ENCODE measurements at places on chromosomes 2 and 18.
A peak's percentile ranks its signal among the peaks of the same experiment; 100 is the strongest.

DNA sequence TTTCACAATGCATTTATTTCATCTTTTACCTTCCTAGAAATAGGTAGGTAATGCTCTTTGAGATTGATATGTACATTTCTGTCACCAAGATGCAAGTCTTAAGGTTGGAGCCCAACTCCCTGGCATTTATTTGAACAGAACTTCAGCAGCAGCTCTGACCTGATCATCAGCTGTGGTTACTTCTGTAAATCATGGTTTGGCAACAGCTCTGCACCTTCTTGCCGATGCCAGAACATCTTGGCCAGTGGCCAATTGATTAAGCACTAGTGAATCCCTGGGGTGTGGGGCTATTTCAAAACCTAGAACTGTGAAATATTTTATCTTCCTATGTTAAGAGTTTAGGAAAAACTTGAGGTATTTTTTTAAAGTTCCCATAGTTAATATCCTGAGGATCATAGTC, 124.8 kb upstream of the NYAP2 start:
- DNase-seq = no peak

DNA sequence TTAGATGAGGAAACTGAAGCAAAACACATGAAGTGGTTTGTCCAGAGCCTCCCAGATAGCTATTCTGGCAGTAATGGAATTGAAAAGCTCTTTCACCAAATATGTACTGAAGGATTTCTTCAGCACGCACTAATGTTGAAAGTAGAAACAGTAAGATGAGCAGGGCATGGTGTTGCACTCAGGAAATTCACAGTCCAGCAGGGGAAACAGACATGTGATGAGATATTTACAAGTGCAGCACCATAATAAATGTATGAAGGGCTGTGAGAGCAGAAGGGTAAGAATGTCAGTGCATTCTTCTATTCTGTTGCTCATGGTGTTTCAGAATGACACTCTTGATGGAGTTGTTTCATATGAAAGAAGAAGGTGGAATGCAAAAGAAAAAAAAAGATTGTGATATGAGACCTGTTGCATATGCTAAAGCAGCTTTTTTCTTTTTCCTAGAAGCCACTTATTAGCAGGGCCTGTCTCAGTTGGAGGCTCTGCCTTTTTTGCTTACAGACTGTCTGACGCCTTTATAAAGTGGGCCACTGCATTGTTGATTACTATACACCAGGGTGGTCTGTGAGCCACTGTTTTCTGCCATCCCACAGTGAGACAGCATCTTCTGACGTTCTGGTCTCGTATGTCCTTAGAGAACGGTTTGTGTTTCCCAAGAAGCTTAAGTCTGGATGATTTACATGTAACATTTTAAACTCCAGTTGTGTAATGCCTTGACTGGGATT, 516.9 kb downstream of the ARHGAP15 start:
- DNase-seq = no peak

DNA sequence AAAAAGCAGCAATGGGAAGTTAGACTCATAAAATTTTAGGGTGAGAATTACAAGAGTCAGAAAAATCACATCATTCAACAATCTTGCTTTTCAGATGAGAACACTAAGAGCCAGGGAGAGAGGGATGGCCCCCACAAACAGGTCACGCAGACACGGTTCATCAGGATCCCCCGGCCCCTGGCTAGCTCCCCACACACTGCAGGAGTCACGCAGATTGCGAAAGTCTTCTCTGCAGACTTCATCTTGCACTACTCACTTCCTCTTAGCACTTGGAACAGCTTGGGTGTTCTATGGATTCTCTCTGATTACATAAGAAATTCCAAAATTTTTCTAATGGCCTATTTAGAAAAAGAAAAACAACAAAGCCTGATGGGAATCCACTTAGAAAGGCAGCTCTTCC, 21.6 kb upstream of the SULT1C2 start:
- DNase-seq = no peak

DNA sequence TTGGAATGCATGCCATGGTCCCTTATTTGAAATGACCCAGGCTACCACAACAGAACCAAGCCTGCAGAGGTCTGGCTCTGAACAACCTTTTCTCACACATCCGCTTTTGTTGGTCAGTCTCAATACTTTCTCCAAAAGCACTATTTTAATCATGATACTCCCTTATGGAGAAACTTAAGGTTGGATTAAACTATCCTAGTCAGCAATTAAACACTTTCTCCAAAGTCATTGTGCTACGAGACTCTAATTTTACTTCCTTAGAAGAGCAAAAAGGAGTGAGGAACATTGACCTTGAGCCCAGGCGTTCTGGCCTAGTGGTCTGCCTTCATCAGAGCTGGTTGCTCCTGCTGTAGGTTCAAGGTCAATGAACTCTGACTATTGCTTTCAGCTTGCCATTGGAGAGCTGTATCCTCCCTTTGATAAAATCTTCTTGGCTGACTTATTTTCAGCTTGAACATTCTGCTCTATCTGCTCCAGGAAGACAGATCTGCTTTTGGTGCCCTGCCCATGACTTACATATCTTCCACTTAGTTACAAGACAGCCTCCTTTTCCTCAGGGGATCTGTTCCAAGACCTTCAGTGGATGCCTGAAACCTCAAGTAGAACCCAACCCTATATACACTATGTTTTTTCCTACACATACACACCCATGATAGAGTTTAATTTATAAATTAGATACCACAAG, 91.2 kb downstream of the NCKAP5 start:
- no peak for DNase-seq

DNA sequence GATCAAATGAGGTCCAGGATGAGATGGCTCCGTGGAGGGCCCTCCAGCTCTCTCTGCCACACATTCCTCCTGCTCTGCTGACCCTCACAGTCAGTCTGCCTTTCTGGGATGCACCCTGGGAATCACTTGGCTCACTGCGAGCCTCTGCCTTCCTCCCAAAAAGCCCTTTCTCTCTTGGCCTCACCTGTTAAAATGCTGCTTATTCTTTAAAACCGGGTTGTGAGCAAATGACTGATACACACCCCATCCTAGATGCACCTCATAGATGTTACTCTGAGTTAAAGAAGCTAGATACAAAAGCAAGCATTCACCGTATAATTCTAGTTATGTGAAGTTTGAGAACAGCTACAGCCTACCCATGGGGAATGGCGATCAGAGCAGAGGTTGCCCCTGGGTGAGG, 167.7 kb upstream of the MYCN start:
- DNase-seq = no peak

- no peak for DNase-seq
Measured at GRCh38 chr2:236180831-236181453, 12.8 kb upstream of the GBX2 start.

GRCh38 chr2:85888020-85888683, 638 bp downstream of the ST3GAL5 start:
- DNase-seq = peak; percentile 37

DNA sequence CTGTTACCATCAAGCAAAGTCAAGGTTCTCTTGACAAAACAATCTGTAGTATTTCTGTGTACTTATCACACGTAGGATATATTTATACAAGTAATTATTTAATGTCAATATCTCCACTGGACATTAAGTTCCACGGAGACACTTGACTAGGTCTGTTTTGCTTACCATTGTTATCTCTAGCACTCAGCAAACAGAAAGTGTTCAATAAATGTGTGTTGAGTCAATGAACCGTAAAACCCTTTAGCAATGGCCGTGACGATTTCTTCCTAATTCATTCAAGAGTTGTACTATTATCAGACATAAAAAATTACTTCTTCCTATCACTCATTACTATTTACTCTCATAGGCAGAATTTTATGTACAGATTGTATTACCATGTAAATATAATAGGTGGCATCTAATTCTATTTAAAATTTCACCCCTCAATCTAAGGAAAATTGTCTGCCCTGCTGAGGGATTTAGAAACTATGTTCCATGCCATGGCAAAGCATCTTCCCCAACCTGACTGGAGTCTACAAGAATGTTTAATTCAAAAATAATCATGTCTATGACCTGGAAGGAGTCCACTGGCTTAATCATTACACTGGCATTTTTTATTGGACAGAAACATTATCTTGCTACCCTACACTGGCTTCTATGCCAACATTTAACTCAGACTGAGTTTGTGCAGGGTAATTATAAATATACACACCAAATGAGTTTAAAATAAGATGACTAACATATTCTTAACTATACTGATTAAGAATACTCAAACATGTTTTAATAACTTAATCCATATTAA, 301.9 kb downstream of the ZEB2 start:
- no peak for DNase-seq

DNA sequence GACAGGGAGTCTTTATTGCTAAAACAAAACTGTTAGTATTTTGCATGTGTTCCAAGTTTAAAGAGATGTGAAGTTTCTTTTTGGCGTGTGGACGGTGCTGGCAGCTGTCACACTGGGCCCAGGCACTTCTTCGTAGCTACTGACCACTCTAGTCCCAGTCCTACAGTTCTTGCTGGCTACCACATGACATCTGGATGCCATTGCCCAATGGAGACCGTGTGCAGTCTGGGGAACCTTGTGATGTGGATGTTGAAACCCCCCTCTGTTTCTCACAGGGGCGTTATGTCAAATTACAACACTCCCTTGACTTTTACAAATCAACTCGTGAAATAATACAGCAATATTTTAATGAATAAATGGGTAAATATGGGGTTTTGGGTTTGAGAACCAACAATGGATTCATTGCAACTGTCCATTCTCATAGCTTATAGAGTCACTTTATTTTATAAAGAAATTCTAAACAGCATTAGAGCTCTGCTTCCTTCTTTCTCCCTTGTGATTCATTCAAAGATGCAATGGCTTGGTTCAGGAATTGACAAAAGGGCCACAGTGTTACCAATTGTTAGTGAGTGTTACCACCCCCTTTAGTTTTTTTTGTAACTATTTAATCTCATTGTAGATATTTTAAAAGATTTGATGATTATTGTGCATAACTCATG, 1.2 kb downstream of the GPD2 start:
- no peak for DNase-seq

DNA sequence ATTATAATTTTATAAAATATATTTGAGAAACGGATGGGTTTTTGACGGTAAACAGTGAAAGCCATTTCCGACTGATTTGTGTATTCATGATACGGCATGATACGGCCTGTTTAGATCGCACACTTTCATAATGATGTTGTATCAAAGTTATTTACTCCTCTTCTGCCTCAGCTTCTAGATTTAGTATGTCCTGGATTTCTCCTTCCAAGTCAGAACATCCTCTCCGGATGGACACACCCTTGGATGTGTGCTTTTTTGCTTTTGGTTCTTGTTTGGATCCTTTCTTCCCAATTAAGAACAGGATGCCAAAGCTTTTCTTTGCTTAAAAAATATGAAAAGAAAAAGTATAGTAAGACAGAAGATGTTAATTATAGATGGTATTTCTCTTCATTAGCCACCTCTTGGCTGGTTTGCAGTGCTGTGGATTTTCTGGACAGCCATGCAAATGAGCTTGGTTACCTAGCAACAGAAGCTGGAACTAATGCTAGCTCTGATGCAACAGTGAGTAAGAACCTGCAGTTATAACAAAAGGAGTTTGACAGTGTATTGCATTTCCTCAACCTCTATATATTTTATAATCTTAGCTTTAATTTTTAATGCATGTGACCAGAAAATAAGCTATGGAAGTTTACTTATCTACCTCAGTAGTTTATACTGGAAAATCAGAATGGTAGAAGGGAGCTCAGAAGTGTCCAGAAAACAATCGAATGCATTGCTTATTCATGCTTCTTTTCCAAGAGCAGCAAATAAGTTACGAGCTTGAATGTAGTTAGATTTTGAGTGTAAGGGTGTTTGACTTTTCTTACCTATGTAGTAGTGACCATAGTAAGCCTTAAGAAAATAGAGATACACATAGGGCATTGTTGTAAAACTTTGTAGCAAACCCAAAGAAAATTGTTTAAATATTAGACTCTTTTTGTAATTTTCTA, 27.9 kb downstream of the RMND5A start:
- DNase-seq = no peak

DNA sequence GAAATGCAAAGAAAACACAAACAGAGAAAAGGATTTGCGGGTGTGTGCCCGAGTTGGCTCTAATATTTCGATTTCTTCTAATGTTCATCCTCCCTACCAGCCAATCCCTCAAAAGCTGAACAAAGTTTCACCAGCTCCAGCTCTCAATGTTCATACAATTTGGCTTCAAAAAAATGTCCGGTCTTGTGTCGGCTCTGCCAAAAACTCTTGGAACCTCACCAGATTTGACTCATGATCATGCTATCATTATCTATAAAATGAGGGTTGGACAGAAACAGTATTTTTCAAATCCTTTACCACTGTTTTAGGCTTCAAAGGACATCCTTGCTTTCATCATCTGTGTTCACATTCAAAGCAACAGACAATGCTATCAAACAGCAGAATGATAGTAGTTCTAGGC, 88.2 kb downstream of the CRACDL start:
- no peak for DNase-seq

- no peak for DNase-seq
Measured at GRCh38 chr2:229221641-229222040, 49.4 kb downstream of the PID1 start.

- no peak for DNase-seq
Measured at GRCh38 chr2:40405465-40405864, 46.4 kb downstream of the SLC8A1 start.

DNA sequence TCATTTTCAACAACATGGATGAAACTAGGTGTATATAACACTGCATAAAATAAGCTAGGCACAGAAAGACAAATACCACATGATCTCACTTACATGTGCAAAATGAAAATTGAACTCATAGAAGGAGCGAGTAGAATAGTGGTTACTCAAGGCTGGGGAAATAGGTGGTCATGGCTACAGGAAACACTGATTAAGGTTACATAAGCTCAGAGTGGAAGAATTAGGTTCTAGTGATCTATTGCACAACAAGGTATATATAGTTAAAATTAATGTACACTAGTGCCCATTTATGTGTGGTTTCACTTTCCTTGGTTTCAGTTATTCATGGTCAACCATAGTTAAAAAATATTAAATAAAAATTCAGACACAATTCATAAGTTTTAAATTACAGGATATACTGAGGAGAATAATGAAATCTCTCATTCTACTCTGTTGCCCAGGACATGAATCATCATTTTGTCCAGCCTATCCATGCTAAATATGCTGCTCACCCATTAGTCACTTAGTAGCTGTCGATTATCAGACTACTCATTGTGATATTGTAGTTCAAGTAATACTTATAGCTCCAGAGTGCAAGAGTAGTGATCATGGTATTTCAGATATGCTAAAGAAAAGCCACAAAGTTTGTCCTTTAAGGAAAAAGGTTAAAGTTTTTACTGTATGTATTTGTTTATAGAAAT, 1530.9 kb upstream of the LRRTM1 start:
- DNase-seq = no peak
